ENCODE measurements at places on chromosomes 7 and 10.

DNA sequence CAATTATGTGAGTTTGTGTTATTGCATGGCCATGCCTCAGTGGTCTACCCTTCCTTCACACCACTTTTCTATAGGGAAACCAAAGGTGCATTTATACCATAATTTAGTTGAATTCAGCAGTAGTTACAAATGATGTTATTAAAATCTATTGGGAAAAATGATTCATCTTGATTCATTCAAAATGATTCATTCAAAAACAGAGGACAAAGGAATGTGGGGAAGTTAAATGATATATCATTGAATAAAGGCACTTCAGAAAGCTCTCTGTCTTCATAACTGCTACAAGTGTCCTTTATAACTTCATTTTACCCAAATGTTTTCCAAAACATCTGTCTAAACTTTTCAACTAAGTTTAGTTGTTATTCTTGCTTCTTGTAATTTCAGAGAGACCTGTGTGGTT lies 722.9 kb downstream of the GRM8 start:
- DNase-seq: peak; percentile 29

- no peak for DNase-seq
Measured at GRCh38 chr7:129502708-129503685, 666 bp downstream of the SMKR1 start.

- peak; percentile 31 for DNase-seq
Measured at GRCh38 chr10:48400850-48401220, 94.4 kb downstream of the MAPK8 start.

DNA sequence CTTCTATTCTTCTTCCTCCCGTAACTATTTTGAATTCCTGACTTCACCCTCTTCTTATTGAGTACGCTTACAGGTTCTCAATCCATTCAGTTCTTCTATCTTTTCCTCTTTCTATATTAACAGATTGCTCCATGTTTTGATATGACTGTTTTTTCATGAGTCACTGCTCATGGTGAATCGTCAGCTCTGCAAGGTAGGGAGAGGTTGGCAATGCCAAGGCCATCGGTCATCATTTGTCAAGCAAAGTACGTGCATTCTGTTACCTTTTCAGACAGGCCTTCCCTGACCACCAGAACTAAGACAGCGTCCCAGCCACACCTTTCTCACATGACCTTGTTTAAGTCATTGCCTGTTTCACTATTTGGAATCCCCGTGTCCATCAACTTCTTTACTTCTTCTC lies 1001.9 kb upstream of the SORCS1 start:
- peak; percentile 88 for DNase-seq

- no peak for DNase-seq
Measured at GRCh38 chr10:117266400-117266799, 25.5 kb downstream of the SLC18A2 start.

DNA sequence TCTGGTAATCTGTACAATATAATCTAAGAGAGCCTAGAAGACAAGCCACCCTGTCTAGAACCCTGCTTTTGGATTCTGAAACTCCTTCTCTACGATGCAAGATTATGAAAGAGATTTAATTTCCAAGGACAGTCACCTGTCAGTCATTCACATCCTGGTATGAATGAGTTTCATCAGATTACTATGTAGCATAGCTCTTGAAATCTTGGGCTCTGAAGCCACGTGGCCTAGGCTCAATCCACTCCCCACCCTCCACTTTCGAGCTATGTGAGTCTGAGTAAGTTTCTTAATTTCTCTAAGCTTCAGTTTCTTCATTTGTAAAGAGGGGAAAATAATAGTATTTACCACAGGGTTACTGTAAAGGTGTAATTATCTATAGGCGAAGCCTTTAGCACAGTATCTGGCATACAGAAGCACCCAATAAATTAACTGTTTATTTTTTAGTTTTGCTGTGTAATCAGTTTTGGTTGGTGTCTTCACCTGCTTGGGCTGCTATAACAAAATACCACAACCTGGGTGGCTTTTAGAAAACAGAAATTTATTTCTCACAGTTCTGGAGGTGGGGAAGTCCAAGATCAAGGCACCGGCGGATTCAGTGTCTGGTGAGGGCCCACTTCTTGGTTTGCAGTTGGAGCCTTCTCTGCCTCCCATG lies 71.3 kb downstream of the MYOF start:
- no peak for DNase-seq

- peak; percentile 34 for DNase-seq
Measured at GRCh38 chr10:19638182-19638895, 177.9 kb upstream of the PLXDC2 start.

GRCh38 chr7:93442478-93443224 lies 131.9 kb downstream of the CALCR start:
- DNase-seq: peak; percentile 19

- no peak for DNase-seq
Measured at GRCh38 chr7:18663321-18663720, 167.8 kb downstream of the HDAC9 start.

DNA sequence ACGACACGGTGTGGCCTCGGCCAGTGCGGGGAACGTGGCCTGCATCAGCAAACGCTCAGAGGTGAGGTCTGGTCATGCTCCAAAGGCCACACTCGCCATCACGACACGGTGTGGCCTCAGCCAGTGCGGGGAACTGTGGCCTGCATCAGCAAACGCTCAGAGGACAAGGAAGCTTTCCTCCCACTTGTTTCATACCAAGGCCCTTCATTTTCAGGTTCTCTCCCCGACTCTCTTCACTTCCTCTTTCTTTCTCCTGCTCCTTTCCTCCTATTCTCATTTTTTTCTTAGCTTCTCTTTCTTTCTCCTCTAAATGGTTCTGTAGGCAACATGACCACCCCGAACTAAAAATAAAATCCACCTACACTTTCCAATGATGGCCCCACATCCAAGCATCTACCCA lies 384.4 kb upstream of the SHH start:
- no peak for DNase-seq

- DNase-seq: no peak
Measured at GRCh38 chr7:142754681-142755575, 5.7 kb downstream of the PRSS1 start.

DNA sequence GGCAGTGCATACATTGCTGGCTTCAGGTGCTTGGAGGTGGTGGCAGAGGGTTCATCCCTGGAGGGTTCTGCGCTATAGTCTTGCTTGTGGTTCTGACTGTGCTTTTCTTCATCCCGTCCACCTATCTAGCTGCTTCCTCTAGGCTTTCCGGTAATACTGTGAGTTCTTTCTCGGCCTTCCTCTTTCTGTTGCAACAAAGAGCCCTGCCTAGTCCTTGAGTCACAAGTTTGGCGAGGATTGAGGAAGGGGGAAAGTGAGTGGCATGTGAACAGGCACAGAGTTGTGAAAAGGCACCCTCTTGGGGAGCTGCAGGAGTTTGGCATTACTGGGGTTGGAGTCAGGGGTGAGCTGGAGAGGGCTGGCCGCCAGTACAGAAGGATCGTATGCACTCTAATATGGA lies 123.0 kb downstream of the SH2D4B start:
- DNase-seq: no peak

- no peak for DNase-seq
Measured at GRCh38 chr10:60192946-60193345, 196.7 kb downstream of the ANK3 start.

DNA sequence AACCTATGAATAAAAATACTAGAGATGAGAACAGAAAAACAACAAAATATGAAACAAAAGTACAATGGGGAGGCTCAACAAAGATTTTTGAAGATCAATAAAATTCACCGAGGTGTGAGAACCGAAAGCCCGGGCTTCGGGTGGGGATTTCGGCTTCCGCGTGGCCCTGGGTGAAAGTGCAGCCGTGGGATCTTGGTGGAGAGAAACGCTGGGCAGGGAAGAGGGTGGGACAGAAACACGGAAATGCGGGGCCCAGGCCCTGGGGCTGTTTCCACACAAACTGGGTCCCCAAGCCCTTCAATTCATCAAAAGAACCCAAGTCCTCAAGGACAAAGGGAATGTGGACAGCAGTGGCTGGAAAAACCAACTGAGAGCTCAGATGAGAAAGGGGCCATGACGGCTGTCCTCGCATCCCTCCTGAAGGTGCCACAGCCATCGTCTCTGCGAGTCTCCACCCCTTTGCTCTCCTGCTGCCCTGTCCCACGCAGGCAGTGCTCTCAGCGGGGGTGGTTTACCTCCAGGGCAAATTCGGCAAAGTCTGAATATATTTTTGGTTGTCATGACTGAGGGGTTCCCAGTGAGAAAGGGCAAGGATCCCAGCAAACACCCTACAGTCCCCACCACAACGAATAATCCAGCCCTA lies 19.7 kb downstream of the FOXL3 start:
- DNase-seq: no peak

DNA sequence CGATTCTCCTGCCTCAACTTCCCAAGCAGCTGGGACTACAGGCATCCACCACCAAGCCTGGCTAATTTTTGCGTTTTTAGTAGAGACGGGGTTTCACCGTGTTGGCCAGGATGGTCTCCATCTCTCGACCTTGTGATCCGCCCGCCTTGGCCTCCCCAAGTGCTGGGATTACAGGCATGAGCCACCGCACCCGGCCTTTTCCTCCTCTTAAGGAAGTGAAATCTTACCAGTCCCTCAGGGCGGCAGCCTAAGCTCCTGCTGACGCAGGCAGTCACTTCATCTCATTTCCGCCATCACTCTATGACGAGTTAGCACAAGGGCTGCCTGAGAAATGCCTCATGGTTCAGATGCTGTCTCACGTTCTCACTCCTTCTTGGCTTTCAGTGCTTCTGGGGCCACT lies 246.0 kb upstream of the SHH start:
- no peak for DNase-seq

DNA sequence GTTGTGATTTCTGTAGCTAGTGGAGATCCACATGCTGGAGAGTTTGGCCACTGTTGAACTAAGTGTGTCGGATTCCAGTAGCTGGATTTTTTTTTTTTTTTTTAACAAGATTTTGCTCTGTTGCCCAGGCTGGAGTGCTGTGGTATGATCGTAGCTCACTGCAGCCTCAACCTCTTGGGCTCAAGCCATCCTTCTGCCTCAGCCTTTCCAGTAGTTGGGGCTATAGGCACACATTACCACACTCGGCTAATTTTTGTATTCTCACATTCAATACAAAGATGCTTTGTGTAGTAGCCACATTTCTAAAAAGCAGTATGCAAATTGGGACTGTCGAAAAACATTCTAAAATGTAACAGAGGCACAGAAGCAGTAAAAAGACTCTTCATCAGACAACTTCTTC lies 63.5 kb downstream of the RABGEF1 start:
- DNase-seq: no peak

DNA sequence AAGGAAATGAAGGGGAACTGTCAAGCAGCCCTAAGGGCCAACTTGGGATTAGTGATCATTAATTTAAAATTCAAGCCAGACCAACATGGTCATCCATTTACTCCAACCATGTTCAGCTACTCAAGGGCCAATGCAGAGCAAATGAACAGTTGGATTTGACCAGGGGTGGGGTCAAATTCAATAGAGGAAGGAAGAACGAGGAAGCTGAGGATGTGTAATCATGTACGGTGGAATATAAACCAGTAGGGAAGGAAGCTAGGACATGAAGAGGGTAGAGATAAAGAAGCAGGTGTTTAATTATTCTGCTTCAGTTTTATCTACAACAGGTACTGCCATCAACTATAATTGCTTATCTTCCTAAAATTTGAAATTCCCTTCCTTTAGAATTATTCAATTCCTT lies 81.6 kb downstream of the HIBADH start:
- DNase-seq: no peak

DNA sequence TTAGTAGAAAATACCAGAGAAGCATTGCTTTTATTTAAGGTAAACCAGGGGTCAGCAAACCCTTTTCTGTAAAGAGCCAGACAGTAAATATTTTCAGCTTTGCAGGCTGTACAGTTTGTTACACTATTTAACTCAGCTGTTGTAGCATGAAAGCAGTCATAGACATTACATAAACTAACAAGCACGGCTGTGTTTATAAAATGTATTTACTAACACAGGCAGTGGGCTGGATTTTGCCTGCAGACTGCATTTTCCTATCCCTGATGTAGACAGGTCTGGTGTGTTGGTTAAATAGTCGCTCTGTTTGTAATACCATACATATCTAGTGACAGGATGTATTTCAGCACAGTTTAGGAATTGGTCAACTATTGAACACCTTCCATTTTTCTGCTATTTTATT lies 129.3 kb downstream of the ST7 start:
- no peak for DNase-seq

DNA sequence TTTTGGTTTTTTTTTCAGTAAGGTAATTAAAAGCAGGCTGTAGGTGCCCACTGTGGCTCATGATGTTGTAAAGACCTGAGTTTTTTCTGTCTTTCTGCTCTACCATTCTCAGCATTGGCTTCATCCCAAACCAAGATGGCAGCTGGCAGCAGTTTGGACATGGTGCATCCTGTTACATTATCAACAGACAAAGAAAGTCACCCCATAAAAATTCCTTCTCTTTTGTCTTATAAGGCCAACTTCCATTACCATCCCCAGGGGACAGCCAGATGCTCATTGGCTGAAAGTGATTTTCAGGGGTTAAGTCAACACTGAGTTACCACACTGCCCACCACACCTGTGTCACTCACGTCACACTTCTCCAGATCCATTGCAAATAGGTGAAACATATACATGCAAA lies 558.4 kb downstream of the SDK1 start:
- DNase-seq: no peak

DNA sequence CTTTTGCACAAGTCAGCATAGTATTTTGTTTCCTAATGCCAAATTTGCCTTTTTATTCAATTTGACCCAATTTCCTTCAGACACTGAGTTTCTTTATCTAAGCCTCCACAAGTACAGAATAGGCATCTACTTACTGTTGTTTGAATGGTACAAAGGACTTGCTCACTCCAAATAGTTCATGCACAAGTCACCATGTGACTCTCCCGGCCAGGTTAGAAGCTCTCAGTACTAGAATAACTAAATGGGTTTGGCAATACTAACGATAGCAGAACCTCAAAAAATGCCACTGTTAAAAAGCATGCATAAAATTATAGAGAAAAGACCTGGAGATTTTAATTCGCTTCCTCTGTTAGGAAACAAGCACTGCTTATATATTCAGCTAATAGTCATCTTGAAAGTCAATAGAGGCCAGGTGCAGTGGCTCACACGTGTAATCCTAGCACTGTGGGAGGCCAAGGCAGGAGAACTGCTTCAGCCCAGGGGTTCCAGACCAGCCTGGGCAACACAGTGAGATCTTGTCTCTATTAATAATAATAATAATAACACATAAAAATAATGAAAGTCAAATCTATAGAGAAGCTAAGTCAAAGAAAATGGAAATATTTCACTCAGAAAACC lies 335.8 kb upstream of the MBL2 start:
- DNase-seq: no peak

- DNase-seq: no peak
Measured at GRCh38 chr7:85483177-85483576, 296.3 kb upstream of the SEMA3D start.

GRCh38 chr10:36591436-36591835 lies 534.0 kb upstream of the ANKRD30A start:
- DNase-seq: no peak

DNA sequence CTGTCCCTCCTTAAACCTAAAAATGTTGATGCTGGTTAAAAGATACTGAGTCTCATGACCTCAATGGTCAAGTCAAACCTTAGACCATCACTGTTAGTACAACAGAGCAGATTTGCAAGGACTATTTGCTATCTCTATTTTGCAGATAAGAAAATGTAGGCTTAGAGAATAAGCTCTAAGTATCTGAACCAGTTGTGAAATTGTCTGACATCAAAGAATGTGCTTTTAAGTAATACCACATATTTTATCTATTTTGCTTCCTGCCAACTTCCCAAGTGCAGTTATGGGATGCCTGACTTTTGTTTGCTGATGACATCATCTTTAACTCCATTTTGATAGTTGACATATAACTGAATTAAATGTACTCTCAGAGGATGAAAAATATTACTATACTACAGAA lies 83.6 kb upstream of the TMEM106B start:
- DNase-seq: no peak

- DNase-seq: no peak
Measured at GRCh38 chr7:129688503-129689222, 77.1 kb downstream of the NRF1 start.

- peak; percentile 58 for DNase-seq
Measured at GRCh38 chr10:123043409-123043925, 34.7 kb downstream of the ACADSB start.
